Karpas-422 (cell line): ENCODE measurements at places on chromosomes 13 and 19.

GRCh38 chr13:30392681-30393045, 29.6 kb upstream of the UBE2L5 start:
- DNase-seq: no peak

GRCh38 chr13:95301968-95302393, 730 bp upstream of the ABCC4 start:
- DNase-seq: no peak

- DNase-seq: no peak
These were observed 152.8 kb upstream of the PABPC3 start for GRCh38 chr13:24943136-24943535.

DNA sequence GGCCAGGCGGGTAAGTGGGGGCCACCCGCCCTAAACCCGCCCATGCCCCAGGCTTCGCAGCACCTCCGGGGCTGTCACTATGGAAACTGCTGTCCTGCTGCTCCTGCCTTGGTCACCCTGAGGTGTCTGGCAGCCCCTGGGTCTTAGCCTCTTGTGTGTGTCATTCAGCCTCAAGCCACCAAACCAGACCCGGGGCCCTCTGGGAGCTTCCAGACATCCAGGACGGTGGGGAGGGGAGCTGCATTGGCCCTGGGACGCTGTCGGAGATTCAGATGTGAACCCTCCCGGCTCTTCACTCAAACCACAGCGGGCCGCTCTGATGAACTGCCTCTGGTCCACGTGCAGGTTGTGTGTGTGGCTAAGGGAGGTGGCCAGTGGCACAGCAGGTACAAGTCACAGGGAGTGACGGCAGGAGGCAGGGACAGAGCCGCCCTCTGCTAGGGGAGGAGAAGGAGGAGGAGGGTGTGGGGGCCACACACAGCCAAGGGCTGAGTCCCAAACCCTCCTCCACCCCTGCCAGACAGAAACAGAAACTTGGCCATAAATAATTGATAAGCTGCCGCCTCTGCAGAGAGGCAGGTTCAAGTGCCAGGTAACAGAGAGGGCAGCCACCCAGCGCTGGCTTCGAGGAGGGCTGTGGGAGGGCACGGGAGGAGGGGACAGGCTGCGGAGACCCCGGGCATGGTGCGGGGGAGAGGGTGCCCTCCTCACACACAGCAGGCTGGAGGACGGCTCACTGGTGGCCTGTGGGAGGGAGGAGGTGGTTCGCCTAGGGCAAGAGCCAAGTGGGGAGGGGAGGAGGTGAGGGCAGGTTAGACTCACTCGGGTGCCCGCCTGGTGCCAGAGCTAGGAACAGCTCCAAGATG, 8.0 kb downstream of the NANOS3 start:
- no peak for DNase-seq

DNA sequence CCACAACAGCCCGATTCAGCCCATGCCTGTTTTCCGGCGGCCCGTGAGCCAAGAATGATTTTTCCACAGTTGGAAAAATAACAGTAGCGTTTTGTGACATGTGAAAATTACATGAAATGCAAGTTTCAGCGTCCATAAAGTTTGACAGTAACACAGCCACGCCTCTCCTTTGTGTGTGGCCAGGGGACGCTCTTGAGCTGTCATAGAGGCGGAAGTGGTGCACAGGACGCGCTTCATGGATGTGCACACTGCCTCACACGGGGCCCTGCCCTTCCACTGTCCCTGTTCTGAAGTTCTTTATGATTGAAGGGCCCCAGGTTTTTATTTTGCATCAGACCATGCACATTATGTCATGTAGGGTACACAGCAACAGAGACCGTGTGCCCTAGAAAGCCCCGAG, 12.4 kb upstream of the ELAVL1 start:
- DNase-seq: peak; percentile 88

DNA sequence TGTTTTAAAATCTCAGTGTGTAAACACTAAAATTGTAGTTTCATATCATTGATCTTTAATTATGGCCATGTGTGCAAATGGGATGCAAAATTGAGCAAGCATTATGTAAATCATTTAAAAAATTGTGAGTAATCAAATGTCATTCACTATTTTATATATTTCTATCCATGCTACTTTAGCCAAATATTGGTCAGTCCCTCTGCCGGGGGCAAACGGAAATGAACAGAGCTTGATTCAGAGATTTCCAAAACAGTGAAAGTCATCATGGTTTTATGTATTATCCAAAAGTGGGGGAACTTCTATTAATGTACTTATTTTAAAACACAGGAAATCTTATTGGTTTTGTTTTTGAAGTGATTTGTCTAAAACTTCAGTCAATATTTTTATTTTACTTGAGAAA, 219.1 kb downstream of the IRS2 start:
- DNase-seq: no peak

DNA sequence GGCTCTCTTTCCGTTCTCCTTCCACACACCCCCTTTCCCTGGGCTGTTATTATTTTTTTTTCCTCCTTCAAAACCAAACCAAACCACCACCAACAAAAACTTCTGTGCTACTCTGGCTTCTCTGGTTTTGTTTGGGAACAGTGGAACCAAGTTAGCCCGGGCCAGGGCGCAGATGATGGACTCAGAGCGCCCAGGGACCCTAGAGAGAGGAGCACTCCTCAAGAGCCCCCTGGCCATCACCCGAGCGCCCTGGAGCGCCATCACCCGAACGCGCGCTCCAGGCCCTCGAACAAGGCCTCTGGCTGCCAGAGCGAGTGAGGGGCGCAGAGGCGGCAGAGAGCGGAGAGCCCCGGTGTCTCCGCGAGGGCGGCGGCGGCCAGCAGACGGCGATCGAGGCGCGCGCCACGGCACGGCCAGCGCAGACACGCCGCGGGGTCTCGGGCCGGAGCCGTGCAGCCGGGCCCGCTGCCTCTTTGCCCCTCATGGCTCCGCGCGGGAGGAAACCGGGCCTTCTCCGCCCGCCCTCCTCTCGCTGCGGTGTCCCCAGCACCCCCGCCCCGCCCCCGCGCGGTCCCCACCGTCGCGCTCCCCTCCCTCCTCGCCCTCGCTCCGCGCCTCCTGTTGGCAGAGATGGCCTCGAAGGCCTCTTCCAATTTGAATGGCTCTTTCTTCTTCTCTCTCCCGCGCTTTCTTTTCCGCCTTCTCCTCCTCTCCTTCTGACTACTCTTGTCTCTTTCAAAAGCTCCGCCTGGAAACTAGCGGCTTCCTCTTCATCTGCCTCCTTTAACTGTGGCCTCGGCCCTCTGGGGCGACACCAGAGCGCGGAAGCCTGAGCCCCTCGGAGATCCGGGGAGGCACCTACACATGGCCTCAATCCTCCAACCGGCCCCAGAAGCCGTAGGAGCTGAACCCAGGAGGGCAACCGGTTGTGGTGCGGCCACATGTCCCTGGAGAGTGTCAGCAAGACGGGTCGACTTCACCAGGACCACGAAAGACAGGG, 4.1 kb upstream of the SOX1 start:
- DNase-seq: no peak

DNA sequence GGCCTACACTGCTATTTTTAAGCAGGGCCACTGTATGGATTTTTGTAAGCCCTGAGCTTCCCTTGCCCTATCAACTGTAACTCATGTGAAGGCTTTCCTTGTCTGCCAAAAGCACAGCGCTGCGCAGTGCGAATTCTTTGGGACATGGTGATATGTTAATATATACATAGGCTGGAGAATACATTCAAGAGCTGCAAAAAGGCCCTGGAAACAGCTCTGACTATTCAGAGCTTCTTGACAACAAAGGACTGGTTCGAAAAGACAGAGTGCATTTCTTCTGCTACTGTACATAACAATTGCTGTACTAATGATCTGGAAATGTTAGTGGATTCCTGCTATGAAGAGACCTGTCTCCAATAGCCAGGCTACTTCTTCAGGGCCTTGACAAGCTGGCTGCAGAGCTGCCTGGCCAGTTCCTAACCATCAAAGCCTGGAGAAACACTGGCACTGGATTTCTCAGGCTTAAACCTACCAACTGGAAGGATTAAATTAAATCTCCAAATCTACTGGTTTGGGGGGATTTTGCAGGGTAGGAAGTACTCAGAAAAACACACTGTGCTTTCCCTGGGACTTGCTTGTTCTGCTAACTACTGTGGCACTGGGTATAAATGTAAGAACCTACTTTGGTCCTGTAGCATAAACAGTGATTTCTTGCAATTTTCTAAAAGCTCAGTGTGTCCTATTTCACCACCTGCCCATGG, 246.9 kb downstream of the DNAJC15 start:
- no peak for DNase-seq

DNA sequence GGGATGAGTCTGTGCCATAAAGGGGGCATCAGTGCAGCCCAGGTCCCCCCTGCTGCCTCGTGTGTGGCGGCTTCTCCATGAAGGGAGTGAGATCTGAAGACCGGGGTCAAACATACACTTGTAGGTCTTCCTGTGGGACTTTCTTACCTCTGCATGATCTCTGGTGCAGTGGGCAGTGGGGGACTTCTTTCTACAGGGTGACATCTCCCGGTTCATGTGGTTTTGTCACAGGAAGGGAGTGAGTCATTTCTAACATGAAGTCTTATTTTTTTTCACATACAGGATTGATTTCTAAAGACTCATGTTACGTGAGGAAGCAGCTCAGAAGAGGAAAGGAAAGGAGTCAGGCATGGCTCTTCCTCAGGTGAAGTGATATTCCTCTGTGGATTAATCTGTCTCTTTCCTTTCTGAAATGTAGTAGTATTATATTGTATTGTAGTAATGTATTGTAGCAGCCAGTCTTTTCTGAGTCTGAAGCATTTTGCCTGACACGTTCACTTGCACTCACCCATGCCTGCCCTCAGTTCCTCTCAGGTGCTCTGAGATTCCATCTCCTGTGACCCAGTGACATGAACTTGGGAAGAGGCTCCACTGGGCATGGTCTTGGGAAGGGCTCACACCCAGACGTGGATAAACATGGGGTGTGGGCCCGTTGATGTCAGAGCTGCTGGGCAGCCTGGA, 15.7 kb downstream of the ZNF808 start:
- no peak for DNase-seq

DNA sequence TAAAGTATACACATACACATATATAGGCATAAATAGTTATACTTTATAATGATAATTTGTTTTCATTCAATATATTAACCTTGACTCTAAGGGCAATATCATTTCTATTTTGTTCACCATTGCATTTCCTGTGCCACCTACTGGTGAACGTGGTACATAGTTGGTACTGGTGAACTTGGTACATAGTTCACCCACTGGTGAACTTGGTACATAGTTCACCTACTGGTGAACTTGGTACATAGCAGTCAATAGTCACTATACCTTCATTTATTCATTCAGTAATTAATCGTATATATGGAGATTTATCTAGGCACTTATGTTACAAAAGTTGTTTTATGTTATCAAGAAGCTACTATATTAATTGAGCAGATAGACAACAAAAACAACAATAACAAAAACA, 172.6 kb upstream of the ATXN8OS start:
- peak; percentile 76 for DNase-seq

GRCh38 chr13:95100525-95101433, 200.5 kb downstream of the ABCC4 start:
- no peak for DNase-seq

GRCh38 chr13:21309542-21310172, 133.2 kb downstream of the MRPL57 start:
- DNase-seq: no peak

GRCh38 chr19:3969435-3970312, 1.2 kb downstream of the DAPK3 start:
- no peak for DNase-seq

DNA sequence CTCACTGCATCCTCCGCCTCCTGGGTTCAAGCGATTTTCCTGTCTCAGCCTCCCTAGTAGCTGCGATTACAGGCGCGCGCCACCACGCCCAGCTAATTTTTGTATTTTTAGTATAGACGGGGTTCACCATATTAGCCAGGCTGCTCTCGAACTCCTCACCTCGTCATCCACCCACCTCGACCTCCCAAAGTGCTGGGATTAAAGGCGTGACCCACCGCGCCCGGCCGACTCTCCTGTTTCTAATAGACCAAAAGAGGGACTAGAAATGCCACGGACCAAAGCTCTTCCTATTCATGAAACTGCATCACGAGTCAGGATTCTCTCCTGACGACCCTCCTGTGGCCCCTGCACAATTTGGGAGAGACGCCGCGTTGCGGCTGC, 563 bp downstream of the ZNF43 start:
- DNase-seq: no peak

DNA sequence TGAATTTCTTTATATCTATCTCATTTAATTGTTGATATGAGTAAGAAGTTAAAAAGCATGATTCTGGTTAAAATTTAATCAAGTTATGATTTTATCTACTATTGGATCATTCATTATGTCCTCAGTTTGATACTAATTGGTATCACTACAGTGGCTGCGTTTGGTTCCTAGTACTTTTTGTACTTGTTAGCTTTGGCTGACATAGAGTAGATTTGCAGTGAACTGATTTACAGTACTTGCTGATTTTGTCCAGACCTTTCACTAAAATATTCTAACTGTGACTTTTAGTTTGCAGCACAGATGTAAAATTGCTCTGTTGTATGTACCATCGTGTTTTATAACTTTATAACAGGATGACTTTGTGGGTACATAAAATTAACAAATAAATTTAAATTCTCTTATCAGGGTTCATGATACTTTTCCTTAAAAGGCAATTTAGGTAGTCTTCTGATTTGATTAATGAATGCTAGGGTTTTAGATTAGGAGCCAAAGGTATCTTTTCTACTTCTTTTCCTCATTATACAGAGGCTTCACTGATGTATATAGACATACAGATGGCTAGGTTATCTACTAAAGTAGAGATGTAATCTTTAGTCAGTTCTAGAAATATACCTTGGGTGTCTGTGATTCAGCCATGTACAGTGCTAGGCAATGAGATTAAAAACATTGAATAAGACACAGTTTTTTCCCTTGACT, 8.7 kb downstream of the UCHL3 start:
- no peak for DNase-seq

GRCh38 chr13:93227878-93228642, 1.5 kb downstream of the GPC6 start:
- DNase-seq: no peak

- DNase-seq: peak; percentile 74
These were observed 25.9 kb downstream of the GRIN2D start for GRCh38 chr19:48419158-48419920.

- no peak for DNase-seq
These were observed 66.3 kb downstream of the TBC1D4 start for GRCh38 chr13:75415694-75416093.

DNA sequence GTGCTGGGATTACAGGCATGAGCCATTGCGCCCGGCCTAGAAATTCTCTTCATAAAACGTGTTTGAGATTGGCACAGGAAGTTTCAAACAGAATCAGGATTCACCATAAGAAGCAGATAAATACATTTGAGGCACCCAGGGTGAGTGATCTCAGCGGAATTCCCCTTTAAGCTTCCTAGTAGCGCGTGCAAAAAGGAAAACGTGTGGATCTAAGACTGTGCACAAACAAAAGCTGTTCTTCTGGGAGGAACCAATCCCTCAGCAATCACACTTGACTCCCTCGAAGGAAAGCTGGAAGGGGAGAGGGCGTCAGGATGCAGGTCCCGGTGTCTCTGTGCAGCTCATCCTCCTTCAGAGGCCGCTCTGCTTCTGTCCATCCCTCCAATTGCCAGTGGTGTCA, 15.5 kb downstream of the MCF2L start:
- DNase-seq: no peak

DNA sequence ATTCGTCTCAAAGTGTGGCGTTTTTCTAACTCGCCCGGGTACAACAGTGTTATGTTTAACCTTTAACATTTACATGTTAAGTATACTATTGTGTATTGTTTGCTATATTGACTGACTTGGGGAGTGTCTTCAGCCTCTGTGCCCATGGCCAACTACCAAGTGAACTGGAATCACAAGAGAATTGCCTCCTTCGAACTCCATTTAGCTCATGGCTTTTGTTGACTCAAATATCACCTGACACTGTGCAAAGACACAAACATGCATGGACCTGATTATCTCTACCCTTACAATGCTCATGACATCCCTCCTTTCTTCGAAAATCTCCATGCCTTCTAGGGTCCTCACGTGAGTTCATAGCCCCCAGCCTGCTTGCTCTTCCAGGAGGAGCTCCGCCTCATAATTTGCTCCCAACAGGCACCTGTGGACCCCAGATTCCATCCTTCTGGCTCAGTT, 704 bp downstream of the ZNF814 start:
- DNase-seq: no peak
